T-helper 1 cell treated with Interleukin-12 subunit alpha and Interleukin-12 subunit beta and Interleukin-4 antibody, amounts not matched to agents 30 ng/mL and 1 ng/mL, for 36 hours (primary cell): ENCODE measurements at places on chromosomes 3 and 15. TPM values are rescaled to one million over a fixed set of nuclear protein-coding genes. Genes with fewer than 3 reads are reported as not detected.

The ITGA11 gene
- 0.90 and 1.7 TPM in 2 replicates for total RNA-seq

The FANCD2OS gene
- total RNA-seq: not detected in 2 replicates

The IL16 gene
- 237 and 240 TPM in 2 replicates for total RNA-seq

The TAGLN3 gene
- 0.66 and 0.73 TPM in 2 replicates for total RNA-seq

The ZFYVE19 gene
- 33.8 and 34.4 TPM in 2 replicates for total RNA-seq

The GP5 gene
- 1.9 TPM in 2 replicates for total RNA-seq

The CD200 gene
- 14.0 and 14.8 TPM in 2 replicates for total RNA-seq

The DGKG gene
- total RNA-seq: 0.71 and 0.78 TPM in 2 replicates

The TRANK1 gene
- 53.0 and 59.1 TPM in 2 replicates for total RNA-seq

The NFKBIZ gene
- 137 and 149 TPM in 2 replicates for total RNA-seq

The TM4SF1 gene
- total RNA-seq: 0.29 and 0.41 TPM in 2 replicates

The UROC1 gene
- not detected in 2 replicates for total RNA-seq

The NRG4 gene
- total RNA-seq: not detected in 2 replicates

The ONECUT1 gene
- not detected in 2 replicates for total RNA-seq

The KCNAB1 gene
- 0.07 and 0.12 TPM in 2 replicates for total RNA-seq

The GOLGA6D gene
- not detected in 2 replicates for total RNA-seq

The ZNF660 gene
- 0.29 and 0.44 TPM in 2 replicates for total RNA-seq

The MB21D2 gene
- total RNA-seq: 32.3 and 33.0 TPM in 2 replicates

The SLC6A20 gene
- not detected in 2 replicates for total RNA-seq

The TMF1 gene
- 46.3 and 46.8 TPM in 2 replicates for total RNA-seq

The CCPG1 gene
- 21.7 and 26.2 TPM in 2 replicates for total RNA-seq

The CHCHD4 gene
- total RNA-seq: 13.8 and 14.5 TPM in 2 replicates

The PROS1 gene
- total RNA-seq: 1.1 and 1.2 TPM in 2 replicates

The DOCK3 gene
- 1.5 and 1.6 TPM in 2 replicates for total RNA-seq

The RASL12 gene
- total RNA-seq: not detected in 2 replicates

The NTRK3 gene
- 0.37 and 0.51 TPM in 2 replicates for total RNA-seq

The CCDC80 gene
- 0.25 and 0.44 TPM in 2 replicates for total RNA-seq

The ADGRG7 gene
- total RNA-seq: not detected in 2 replicates

The CMC1 gene
- 19.0 and 19.1 TPM in 2 replicates for total RNA-seq

The GOLGA6A gene
- 0.17 TPM in 1 of 2 replicates, not detected in the other for total RNA-seq

The MRPL3 gene
- 75.1 and 78.8 TPM in 2 replicates for total RNA-seq

The ANKRD34C gene
- total RNA-seq: not detected in 2 replicates

The DCP1A gene
- 37.3 and 40.1 TPM in 2 replicates for total RNA-seq

The REC114 gene
- not detected in 2 replicates for total RNA-seq

The SLC9C1 gene
- not detected in 2 replicates for total RNA-seq

The HGD gene
- total RNA-seq: 0.39 and 0.61 TPM in 2 replicates

The CLDN16 gene
- total RNA-seq: not detected in 2 replicates

The OR5K2 gene
- not detected in 2 replicates for total RNA-seq

The UBL7 gene
- total RNA-seq: 43.0 and 46.1 TPM in 2 replicates

The ATP13A4 gene
- 1.0 and 1.4 TPM in 2 replicates for total RNA-seq

The CACNA2D3 gene
- total RNA-seq: not detected in 2 replicates

The BRK1 gene
- 116 and 126 TPM in 2 replicates for total RNA-seq

The GALNT15 gene
- total RNA-seq: not detected in 2 replicates

The RPL4 gene
- 1,987 and 1,989 TPM in 2 replicates for total RNA-seq

The PDE12 gene
- 28.6 and 28.7 TPM in 2 replicates for total RNA-seq

The GOLGA6L2 gene
- total RNA-seq: not detected in 2 replicates

The CCR3 gene
- 0.24 and 0.27 TPM in 2 replicates for total RNA-seq

The MORC1 gene
- total RNA-seq: not detected in 2 replicates

The MYLK gene
- 0.25 TPM in 1 of 2 replicates, not detected in the other for total RNA-seq

The LTK gene
- total RNA-seq: 0.49 and 0.78 TPM in 2 replicates

The SRPRB gene
- total RNA-seq: 71.6 and 73.1 TPM in 2 replicates

The CELSR3 gene
- total RNA-seq: 6.0 and 7.4 TPM in 2 replicates

The DPP8 gene
- 43.6 and 45.0 TPM in 2 replicates for total RNA-seq

The GOLGA6B gene
- total RNA-seq: not detected in 2 replicates

The BOC gene
- 0.37 and 0.54 TPM in 2 replicates for total RNA-seq

The CHRM5 gene
- total RNA-seq: not detected in 2 replicates

The EID1 gene
- total RNA-seq: 83.5 and 88.1 TPM in 2 replicates

The CPEB1 gene
- total RNA-seq: not detected in 2 replicates
